ENCODE measurements at places on chromosomes 3 and 15.
A peak's percentile ranks its signal among the peaks of the same experiment; 100 is the strongest.

DNA sequence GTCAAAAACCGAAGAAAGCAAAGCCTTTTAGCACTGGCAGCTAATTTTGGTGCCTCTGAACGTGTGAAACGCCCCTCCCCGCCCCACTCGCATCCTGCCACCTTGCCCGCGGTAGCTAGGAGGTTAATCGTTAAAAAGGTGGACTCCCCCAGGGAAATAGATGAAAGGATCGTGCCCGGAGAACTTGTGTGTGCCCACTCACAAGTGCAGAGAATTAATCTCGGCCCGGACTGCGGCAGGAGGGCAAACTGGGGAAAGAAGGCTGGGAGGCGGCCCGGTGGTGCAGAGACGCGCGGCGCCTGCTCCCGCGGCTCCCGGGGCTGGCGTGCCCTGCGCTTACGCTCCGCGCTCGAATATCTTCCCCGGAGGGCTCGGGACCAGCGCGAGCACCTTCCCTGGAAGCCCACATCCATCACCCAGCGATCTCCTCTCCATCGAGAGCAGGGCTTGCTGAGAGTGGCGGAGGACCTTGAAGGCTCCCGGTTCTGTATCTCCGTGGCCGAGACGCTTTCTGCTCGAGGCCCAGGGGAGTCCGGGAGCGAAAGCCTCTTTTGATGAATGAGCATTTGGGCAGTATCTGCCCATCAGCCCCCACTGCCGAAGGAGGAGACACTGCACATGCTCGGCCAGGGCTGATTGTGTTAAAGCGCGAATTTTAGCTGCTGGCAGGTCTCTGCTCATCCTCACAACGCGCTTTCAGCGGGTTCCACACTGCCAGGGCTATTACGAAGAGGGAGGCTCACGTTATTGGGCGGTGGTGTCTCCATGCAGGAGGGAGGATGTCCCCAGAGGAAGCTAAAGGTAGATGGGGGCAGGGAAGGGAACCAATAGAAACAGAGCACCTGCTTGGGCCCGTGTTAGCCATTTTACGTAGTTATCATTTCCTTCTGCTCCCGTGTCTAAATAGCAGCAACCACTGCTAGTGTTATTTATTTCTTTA lies 1.3 kb upstream of the SPTSSB start:
- no peak for DNase-seq

DNA sequence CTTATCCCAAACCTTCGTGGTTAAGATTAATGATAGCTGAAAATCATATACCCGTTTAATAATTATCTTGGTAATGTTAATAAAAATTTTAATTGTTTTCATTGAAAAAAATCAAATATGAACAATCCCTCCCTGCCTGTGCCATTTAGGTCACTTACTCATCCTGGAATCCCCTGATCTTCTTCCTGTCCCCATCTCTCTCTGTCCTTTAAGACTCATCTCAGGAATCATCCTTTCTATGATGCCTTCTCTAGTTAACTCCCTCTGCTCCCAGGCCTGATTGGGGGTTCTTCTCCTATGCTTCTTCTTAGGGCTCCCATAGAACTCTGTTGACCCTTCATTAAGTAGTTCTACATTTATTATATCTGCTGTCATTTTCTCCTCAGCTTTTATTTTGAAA lies 91.6 kb downstream of the MBNL1 start:
- no peak for DNase-seq

DNA sequence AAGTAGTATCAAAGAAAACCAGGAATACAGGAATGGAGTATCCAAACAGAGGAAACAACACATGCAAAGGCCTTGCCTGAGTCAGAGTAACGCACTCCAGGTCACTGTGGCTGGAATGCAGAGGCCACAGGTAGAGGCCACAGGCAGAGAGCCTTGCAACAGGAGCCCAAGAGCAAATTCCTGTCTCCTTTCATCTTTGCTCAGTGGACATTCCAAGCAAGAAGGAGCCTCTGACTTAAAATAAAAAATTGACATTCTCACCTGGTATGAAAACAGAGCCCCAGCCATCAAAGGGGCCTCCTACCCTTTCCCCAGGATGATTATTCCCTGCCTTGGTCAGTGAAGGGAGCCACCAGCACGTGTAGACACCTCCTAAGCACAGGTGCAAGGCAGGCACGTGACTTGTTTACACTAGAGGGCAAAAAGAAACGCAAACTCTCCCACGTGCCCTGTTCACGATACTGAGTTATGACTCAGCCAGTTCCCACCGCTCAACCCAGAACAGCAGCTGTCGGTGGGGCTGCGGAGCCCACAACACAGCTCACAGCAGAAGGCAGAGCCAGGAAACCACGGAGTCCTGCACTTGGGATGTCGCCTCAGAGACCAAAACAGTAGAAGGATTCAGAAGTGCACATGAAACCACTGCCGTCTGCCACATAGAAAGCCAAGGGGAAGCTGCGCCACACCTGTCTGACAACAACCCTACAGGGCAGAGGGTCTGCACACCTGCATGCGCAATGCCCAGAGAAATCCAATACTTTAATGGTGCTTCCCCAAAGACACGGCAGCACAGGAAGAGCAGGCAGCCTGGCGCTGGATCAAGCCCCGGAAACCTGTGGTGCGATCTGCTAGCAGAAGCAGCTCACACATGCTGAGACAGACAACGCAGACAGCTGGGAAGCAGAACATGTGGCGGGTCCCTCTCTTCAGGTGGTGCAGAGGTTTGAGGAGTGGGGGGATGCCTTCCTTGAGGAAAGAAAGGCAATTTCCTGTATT lies 52.1 kb downstream of the ITGB5 start:
- peak; percentile 56 for DNase-seq

- no peak for DNase-seq
Measured at GRCh38 chr3:3503411-3503810, 295.8 kb upstream of the LRRN1 start.
